ENCODE measurements at places on chromosomes 6 and 20.
A peak's percentile ranks its signal among the peaks of the same experiment; 100 is the strongest.

DNA sequence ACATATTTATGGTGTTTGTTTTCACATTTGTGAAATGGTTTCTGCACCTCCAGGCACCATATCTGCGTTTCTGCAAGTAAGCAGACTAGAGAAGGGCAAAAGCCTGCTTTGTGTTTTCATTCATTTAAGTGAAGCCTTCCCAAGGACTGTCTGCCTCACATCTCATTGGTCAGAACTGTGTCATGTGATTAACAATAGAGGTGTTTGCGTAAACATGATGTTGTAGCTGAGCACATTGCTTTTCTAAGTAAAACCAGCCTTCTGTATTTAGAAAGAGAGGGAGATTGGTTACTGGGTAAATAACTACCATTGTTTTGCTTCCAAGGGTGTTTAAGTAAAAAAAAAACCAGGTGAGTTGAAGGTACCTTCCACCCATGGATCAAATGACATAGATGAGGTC, 39.7 kb downstream of the SH3BGRL2 start:
- no peak for DNase-seq

GRCh38 chr20:38412877-38413577, 22.1 kb downstream of the SNHG17 start:
- no peak for DNase-seq

DNA sequence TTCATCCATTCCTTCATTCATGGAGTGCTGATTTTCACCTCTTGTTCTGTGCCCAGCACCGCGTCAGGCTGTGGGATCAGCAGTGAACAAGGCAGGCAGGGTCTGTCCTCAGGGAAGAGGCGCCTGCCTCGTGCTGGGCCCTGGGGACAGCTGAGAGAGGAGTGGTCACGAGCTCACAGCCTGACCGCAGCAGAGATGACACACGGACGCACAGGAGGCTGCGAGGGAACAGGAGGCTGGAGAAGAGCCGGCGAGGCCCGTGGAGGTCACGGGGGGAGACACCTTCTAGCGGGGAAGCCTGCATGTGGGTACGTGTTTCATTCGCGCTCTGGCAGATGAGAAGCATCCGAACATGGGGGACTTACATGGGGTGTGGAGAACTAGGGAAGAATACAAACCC, 27.5 kb downstream of the PXDC1 start:
- no peak for DNase-seq

- no peak for DNase-seq
These were observed 29.2 kb upstream of the SMOC2 start for GRCh38 chr6:168411793-168412192.

DNA sequence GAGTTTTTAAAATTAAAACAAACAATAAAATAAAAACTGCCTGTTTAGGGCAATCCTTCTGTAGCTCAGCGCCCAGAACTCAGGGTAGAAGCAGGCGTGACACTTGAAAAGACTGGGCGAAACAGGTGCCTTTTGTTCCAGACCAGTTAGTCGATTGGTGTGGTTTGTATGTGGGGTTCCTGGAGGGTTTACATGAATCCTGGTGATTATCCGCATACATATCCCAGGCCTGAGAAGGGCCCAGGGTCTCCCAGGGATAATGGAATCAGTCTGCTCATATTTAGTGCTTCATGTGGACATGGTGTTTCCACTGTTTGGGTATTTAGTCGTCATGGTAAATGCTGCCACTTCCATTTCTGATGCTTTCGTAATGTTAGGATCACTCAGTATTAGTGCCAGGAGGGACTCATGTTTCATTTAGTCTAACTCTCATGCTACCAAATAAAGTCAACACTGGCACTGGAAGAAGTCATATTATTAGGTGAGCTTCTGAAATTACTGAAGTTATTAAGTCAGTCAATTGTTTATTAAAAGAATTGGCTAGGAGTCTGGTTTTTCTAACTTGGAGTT, 116.5 kb downstream of the SAMD5 start:
- DNase-seq = no peak

DNA sequence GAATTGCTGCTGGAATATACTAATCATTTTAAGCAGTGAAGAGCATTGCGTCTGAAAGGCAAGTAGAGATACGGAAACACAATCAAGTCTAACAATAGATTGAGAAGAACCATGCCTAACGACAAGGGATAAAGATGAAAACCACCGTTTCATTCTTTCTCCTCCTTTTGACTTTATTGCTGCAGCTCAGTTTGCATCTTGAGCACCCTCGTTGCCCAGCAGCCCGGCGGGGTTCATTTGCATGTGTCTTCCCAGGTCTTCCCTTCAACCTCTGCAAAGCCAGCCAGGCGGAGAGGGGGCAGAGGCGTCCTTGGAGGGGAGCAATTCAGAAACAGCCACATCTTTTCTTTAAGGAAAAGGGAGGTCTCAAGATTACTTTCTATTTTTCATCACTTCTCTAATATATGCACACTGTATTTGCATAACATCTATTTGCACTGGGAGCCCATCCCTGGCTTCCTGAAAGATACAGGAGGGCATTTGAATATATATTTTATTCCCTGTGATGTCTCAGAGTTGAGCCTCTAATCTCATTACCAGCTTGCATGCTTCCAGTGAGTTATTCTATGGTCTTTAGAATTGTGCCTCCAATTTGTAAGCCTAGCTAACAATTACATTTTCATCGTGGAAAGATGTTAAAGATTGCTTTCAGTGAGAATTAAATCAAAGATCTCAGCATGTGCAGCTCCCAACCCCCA, 18.7 kb upstream of the PXDC1 start:
- DNase-seq = no peak

GRCh38 chr6:7819431-7820015, 91.1 kb downstream of the TXNDC5 start:
- no peak for DNase-seq

GRCh38 chr6:26156850-26157250, 69.6 kb downstream of the HFE start:
- peak; percentile 55 for DNase-seq

DNA sequence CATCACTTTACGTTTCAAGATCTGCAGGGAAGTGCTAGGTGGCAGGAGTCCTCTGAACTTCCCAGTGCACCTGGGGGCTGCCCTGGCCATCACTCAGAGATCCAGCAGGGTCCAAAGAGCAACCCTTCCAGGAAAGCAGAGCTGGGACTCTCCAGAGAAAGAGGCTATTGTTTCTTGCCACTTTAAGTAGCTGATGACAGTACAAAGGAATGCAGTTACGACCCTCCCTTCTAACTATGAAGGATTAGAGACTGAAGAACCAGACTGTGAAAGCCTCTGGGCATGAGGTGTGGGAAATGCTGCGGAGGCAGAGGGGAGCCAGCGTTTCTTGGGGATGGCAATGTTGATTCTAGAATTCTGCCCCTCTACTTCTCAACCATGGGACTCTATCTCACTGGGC, 189.1 kb upstream of the SUPT3H start:
- DNase-seq = no peak

DNA sequence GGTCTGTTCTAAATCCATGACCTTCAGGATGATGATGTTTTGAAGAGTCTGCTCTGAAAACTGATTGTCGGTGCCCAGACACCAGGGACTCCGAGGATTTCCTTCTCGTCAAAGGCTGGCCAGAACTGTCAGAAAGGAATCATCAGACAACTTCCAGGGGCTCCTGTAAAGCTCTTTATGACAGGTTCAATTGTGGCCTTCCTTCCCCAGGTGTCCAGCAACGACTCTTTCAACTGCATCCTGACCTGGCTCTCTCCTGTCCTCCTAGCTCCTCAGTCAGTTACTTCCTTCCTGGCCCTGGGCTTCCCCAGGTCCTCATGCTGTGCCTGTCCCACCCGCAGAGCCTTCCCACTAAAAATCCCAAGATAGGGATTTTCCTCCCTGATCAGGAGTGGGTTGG, 279.9 kb upstream of the RNF24 start:
- no peak for DNase-seq

GRCh38 chr6:56243518-56244070, 3.8 kb downstream of the COL21A1 start:
- DNase-seq = no peak

- DNase-seq = no peak
These were observed 93.6 kb downstream of the PCSK2 start for GRCh38 chr20:17320456-17320855.

GRCh38 chr6:5501837-5502236, 240.5 kb downstream of the FARS2 start:
- DNase-seq = no peak

GRCh38 chr6:111356551-111356950, 126.5 kb downstream of the REV3L start:
- DNase-seq = no peak

DNA sequence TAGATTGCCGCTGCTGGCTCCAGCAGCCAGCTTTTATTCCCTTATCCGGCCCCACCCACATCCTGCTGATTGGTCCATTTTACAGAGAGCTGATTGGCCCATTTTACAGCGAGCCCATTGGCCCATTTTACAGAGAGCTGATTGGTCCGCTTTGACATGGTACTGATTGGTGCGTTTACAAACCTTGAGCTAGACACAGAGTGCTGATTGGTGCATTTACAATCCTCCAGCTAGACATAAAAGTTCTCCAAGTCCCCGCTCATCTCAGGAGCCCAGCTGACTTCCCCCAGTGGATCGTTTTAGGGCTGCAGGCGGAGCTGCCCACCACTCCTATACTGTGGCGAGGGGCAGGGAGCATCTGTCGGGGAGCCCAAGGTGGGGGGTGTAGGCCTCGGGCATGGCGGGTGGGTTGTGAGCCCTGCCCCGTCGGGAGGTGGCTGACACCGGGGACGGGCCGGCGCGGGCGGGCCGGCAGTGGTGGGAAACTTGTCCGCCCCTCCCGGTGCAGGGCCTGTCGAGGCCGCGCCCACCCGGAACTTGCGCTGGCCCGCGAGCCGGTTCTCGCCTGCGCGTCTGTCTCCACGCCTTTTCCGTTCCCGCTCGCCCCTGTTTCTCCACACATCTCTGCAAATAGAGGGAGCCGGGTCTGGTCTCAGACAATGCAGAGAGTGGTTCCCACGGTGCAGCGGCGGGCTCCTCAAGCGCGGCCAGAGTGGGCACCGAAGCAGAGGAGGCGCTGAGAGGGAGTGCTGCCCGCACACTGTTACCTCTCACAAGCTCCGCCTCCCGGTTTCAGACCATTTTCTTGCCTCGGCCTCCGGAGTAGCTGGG, 86.1 kb upstream of the STMND1 start:
- DNase-seq = peak; percentile 8

DNA sequence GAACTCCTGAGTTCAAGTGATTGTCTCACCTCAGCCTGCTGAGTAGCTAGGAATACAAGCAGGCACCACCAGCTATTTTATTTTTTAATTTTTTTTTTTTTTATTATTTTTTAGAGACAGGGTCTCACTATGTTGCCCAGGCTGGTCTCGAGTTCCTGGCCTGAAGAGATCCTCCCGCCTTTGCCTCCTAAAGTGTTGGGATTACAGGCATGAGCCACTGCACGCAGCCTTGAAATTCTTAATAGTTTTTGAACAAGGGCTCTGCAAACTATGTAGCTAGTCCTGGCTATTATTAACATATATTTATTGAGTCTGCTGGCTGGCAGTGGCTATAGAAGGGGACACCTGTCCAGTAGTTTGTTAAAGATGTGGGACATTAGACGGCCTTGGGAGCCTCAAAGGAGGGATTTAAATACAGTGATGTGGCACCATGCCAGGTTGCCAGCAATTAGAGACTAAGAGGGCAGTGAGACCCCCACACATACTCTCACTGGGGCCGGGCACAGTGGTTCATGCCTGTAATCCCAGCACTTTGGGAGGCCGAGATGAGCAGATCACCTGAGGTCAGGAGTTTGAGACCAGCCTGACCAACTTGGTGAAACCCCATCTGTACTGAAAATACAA, 21.1 kb upstream of the TAF8 start:
- DNase-seq = no peak

- DNase-seq = no peak
These were observed 25.2 kb downstream of the STX7 start for GRCh38 chr6:132487762-132488161.

- DNase-seq = no peak
These were observed 59.1 kb downstream of the RIPOR3 start for GRCh38 chr20:50632236-50632635.

- DNase-seq = no peak
These were observed 165.4 kb upstream of the CITED2 start for GRCh38 chr6:139539852-139540251.

DNA sequence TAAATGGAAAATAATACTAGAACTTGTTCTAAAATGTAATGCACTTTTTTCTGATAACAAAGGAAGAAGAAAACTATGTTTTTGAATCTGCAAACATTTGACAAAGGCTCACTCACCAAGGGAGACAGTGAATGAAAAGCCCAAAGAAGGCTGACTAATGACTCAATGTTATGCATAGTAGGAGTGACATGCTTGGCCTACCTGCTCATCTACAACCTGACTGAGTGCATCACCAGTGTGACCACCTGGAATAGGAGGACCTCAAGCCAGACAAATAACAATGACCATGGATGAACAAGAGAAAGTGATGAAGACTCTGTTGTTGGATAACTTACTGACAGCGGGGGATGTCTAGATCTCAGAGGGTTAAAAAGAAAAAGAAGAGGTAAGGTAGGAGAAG, 157.2 kb downstream of the SIM1 start:
- DNase-seq = no peak

DNA sequence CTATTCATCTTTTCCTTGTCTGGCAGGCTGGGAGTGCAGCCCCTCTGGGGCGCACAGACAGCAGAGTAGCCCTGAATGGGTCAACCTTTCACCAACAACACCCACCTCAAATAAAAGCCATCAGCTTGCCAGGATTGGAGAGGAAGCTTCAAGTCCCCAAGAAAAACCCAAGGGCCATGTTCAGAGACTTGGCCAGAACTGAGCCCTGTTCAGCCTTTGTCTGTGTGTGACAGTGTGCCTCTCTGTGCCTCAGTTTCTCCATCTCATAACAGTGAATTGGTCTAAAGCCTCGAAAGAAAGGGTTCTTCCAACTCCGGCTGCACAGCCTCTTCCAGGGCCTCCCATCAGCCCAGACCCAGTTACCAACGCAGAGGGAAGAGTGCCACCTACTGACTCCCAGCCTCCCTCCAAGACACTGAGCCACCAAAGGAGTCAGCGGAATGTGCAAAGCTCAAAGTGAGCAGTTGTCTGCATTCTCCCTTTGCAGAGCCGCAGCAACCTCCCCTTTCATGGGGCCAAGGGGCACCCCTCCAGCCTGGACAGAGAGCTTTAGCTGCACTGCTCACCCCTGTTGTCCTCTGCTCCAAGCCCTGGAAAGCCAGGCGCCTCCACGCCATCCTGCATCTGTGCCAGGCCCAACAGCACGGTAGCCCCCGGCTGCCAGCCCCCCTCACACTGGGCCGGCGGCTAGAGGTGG, 82.7 kb upstream of the TOP1 start:
- no peak for DNase-seq

DNA sequence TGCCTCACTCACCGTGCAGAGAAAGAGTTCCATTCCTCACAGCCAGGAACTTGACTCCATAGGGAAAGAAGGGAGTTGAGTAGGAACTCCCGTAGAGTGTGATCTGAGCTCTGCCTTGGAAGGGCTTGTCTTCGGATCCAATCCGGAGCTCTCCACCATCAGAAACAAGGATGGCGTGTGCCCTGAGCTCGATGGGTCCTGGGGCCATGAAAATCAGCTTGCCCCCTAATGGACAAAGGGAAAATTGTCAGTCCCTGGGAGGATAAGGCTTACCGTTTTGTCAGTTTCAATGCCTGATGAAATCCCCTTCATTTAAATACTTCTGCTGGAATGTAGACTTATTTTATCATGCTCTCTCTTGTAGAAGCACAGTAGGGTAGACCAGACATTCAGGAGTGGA, 153.3 kb downstream of the PKHD1 start:
- DNase-seq = no peak

GRCh38 chr6:119055069-119055468, 23.4 kb downstream of the FAM184A start:
- no peak for DNase-seq

All from T-helper 2 cell (primary cell).